ENCODE measurements at places on chromosomes 1 and 21.
A peak's percentile ranks its signal among the peaks of the same experiment; 100 is the strongest.

- peak; percentile 72 for DNase-seq
Measured at GRCh38 chr1:11645670-11646265, 8.5 kb downstream of the FBXO2 start.

- DNase-seq = no peak
Measured at GRCh38 chr1:210434223-210434622, 105.5 kb downstream of the HHAT start.

- DNase-seq = peak; percentile 47
Measured at GRCh38 chr1:231702804-231703203, 76.2 kb downstream of the DISC1 start.

DNA sequence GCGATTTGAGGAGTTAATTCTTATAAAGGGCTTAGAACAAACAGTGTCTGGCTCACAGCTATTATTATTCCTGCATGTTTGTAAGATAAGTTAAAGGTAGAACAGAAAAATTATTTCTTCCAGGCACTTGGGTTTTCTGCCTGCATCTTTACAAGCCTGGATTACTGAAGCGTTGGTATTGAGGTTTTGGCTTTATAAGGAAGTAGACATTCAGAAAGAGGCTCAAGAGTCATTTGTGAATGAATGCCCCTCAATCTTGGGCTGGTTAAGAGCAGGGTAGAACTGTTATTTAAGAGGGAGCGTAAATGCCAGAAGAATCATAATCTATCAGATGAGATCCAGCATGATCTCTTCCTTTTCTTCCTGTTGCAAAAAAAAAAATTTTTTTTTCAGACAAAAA, 77.3 kb upstream of the ARID1A start:
- no peak for DNase-seq

DNA sequence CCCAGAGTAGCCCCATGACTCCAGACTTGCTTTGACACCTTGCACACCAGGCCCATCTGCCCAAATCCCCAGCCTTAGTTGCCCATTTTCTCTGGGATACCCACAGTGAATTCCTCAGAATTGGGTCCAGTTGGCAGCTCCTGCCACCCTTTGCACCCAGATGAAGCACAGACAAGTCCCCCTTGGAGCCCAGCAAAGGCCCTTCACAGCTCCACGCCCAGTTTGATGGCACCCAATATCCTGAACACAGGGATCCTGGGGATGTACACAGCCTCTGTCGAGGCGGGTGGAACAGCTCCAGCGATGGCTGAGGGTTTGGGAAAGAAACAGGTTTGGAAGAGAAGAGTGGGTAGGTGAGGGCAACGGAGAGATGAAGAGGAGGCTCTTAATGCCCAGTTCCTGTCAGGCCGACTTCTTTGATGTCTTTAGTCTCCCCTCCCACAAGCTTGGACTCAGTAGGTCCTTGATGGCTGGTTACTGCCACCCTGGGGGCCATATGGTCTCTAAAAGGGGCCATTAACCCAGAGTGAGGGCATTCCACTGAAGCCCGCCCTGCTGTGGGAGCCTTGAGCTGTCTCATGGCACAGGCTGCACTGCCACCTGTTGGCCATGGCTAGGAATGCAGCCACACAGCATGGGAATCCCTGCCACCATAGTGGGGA, 21.7 kb downstream of the TMEM53 start:
- peak; percentile 79 for DNase-seq

DNA sequence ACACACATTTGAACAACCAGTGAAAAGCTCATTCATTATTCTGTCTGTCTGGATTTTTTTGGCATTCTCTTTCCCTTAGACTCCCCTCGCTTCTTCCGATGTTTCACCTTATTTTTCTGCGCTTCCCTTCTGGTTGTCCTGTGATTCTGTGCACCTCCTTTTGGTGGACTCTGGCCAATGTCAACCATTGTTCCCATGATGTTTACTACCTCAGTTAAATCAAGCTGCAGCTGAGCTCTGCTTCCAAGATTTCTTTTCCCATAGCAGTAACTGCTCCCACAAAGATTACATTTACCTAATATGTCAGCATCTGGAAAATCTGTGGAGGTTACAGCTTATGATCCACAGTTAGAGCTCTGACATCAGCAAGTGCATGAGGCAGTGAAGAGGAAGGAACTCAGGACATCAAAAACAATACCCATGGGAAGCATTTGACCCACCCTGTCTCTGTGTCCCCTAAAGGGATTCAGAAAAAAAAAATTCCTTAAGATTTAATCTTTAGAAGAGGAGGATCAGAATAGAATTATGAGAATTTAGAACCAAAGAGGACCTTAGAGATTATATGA, 69.9 kb upstream of the ADAMTS5 start:
- no peak for DNase-seq

DNA sequence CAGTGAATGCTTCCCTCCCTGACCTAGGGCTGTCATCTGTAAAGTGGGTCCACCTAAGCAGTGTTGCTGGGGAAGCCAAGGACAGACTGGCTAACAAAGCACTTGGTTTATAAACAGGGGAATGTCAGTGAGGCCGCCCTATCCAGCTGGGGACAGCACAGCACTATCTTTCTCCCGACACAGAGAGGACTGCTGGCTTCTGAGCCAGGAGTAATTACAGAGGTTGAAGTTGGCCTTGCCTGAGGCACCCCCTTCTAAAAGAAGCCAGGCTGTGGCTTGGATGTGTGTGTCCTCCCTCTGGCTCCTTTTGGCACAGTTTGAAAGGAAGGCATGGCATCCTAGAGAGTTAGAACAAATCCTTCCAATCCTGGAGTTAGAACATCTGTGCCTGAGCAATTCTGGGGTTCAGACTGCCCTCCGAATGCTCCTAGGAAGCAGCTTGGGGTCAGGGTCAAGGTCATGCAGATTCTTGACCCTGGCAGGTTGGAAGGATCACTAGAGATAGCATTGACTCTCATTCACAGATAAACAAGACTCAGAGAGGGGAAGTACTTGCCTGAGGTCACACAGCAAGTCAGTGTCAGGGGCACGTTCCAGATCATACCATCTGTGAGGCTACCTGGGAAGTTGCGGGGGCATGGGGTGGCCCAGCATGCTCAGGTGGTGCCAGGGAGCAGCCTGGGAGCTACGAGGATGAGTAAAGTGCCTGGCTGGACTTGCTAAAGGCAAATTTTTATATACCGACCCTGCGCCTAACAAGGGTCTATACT, 1.3 kb upstream of the LDLRAP1 start:
- no peak for DNase-seq

DNA sequence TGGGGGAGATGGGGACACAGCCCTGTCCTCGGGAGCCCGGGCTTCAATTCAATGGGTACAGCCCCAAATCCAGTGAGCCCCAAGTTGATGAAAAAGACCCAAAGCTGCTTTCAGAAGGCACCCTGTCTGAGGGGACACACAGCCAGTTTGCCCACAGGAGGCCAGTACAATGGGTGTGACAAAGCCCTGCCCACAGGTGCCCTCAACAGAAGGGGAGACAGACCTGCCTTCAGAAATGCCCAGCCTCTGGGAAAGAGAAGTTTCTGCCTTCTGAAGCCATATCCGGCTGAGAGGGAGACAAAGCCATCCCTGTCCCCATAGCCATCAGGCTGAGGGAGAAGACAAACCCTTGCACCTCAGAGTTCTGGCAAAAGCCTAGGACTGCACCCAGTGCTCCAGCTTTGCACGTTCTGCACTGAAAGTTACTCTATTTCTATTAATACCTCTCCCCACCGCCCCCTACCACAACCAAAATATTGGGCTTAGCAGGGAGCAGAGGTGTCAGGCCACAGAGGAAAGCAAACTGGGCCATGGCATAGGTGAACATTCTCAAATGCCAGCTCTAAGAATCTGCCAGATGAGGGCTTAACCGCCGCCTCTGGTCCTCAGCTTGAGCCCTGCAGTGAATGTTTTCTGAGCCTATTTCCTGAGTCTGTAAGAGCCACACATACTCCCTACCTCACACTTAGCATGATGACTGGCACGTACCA, 18.0 kb upstream of the PTAFR start:
- DNase-seq = no peak

DNA sequence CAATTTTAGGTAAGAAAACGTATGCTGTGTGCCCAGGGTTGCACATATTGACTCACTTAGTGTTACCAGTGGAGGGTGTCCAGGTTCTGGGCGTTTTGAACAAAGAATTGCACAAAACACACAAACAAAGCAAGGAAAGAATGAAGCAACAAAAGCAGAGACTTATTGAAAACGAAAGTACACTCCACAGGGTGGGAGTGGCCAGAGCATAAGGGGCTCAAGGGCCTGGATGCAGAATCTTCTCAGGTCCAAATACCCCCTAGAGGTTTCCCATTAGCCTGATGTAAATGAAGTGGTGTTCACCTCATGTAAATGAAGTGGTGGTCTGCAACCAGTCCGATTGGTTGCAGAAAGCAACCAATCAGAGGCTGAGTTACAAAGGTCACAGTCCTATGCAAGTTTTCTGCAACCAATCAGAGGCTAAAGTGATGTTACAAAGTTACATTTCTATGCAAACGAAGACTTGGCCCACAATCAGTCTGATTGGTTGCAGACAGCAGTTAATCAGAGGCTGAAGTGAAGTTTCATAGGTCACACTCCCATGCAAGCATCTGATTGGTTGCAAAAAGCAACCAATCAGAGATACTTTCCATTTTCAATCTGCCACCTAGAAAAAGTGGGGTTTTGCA, 228.3 kb downstream of the ST6GALNAC3 start:
- no peak for DNase-seq

DNA sequence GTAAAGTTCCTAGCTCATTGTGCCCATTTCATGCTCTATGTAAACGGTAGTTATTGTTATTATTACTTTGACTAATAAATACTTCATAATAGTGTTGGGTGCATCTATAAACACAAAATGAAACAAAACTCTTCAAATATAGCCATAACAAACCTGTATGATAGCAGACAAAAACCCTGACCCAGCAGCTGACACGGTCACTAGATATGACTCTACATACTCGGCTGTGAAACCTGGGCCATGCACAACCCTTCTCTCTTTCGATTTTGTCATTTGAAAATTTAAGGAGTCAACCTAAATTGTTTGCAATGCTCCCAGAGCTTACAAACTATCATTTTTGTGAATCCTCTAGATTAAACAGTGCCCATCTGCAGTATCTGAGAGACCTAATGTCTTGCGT, 8.0 kb upstream of the RGS13 start:
- DNase-seq = no peak

GRCh38 chr1:201277441-201277840, 5.9 kb upstream of the PKP1 start:
- DNase-seq = peak; percentile 58

DNA sequence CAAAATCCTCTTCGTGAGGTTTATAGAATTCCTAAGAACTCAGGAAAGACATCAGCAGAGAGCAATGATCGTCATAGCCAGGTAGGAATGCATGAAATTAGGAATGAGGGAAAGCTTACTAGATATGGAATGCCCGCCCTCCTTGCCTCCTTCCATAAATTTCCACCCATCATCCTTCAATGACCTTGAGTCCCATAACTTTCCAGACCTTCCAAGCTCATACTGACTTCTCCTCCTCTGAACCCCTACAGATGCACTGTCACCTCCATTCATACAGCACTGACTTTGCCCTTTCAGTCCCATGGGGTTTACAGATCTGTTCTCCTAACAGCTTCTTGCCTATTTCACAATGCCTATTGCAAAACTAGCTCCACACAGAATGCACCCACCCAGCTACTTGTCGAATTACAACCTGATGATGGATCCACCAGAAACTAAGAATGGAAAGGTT, 23.8 kb upstream of the PPP1R15B start:
- no peak for DNase-seq

DNA sequence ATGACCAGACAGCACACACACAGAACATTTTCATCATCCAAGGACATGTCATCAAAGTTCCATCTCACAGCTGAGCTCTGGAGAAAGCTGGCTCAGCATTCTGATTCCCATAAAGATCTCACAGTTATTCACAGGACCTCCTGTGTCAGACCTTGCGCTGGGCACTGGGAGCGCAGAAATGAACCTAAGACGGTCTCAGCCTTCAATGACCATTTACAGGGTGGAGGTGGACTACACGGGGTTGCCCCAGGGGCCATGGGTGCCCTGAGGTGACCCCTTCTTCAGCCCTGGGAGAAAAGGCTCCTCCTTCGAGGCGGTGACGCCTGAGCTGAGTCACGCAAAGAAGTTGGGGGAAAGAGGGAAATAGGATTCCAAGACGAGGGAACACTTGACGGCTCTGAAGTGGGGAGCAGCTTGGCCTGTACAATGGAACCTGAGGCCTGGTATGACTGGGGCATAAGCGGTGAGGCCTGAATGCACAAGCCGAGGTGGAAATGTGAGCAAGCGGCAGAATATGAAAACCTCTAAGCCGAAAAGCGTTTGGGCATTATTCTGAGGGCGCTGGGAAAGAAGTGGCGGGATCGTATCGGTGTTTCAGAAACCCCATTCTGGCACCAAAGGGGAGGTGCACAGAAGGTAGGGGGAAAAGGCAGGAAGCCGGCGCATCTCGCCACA, 797 bp downstream of the CC2D1B start:
- DNase-seq = peak; percentile 78

Measured in PC-9 (cell line).